Kidney tubule cell (primary cell): ENCODE measurements at places on chromosomes 16 and 17.
A peak's percentile ranks its signal among the peaks of the same experiment; 100 is the strongest.

- peak; percentile 59 for DNase-seq
These were observed 22.7 kb downstream of the PEMT start for GRCh38 chr17:17568772-17569195.

- DNase-seq = no peak
These were observed 26.1 kb downstream of the LRRC75A start for GRCh38 chr17:16465861-16466338.

- no peak for DNase-seq
These were observed 12.0 kb upstream of the DNAH17 start for GRCh38 chr17:78589031-78589675.

GRCh38 chr17:75417054-75417580 lies 11.6 kb upstream of the GRB2 start:
- DNase-seq = no peak

GRCh38 chr17:45248132-45248957 lies 13.5 kb downstream of the SPATA32 start:
- peak; percentile 77 for DNase-seq

DNA sequence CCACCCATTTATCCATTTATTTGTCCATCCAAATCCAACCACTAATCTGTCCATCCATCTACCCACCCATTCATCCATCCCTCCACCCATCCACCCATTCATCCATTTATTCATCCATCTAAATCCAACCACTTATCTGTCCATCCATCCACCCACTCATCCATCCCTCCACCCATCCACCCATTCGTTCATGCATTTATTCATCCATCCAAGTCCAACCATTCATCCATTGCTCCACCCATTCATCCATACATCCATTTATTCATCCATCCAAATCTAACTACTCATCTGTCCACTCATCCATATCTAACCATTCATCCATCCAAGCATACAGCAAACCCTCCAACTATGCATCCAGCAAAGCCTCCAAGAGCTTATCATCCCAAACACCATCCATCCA lies 267.3 kb downstream of the XYLT1 start:
- peak; percentile 3 for DNase-seq

DNA sequence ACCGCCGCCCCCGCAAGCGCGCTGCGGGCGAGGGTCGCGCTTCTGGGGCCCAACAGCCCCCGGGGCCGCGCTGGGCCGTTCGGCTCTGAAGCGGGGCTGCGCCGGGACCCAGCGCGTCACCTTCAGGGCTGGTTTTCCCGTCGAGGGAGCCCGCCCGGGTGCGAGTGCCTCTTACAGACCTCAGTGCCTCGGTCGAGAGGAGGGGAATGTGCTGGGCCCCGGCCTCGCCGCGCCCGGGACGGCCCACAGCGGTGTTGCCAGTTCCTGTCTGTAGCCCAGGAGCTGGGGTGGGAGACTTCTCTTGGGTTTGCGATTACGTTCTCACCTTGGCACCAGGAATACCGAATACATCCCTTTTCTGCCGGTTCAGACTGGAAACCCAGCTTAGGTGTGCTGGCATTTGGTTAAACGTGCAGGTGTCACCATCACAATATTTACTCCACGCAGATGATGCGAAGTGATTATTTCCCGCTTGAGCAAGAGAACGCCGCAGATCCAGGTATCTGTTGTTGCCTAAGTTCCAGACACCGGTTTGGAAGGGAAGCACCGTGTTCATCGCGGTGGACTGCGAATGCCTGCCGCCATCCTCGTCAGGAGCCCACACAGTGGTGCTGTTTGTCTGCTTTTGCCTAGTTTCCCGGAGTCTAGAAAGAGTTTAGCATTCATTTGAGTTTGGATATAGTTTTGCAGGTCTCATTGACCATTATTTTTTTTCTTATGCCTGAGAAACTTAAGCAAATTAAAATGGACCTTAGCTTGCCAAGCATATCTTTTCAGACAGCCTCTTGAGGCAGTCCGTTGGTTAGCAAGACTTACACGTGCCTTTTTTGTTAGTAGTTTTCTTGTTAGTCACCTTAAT lies 914 bp downstream of the MAP1LC3B start:
- DNase-seq = peak; percentile 52

DNA sequence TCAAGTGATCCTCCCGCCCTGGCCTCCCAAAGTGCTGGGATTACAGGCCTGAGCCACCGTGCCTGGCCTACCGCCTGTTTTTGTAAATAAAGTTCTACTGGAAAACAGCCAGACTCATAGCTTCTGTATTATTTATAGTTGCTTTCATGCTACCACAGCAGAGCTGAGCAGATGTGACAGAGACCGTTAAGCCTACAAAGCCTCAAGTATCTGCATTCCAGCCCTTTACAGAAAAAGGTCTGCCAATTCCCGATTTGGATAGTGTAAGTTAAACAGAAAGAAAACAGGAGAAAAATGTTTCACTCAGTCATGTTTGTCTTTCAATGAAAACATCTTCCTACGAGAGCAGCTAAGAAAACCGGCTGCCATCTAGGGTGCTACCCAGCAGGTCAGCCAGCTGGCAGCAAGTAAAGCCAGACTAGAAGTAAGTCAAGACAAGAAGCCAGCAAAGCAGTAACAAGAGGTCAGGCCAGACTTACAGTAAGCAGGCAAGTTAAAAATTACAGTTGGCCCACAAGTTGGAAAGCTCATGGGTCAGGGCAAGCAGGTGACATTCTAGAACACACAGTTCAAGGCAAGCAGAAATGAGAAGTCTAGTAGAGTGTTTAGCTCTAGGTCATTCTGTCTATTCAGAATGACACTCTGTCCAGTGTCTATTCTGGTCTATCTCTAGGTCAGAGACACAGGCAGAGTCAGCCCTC lies 17.7 kb downstream of the NCBP3 start:
- DNase-seq = no peak

DNA sequence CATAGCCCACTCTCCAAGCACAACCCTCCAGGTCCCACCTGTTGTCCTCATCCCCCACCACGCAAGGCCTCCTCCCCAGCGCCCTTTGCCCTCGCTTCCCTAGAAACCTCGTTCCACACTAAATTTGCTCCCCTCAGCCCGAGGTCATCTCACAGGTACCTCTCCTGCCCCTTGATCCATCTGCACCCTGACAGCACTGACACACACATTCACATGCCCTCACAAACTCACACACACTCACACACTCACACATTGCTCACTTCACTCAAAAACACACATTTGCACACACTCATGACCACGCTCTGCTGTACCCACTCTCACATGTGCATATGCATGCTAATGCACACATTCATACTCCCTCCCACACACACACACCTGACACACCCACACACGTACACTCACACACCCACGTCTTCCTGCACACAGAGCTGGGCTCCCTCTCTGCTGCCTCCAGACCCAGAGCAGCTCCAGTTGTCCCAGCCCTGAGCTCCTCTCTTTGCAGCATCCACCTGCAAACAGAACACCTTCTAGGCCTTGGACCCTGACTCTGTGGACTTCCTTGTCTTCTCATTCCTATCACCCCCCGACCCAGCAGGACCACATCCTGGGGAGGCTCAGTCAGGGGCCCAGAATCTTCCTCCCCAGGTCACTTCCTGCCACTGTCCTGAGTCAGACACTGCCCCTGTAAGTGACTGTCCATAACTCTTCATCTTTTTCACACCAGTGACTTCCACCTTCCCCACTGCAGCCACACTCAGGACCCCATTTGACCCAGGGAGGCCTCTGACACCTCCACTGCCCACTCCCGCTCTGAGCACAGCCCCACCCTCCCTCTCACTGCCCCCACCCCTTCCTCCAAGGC lies 4.9 kb downstream of the ASGR2 start:
- DNase-seq = no peak

GRCh38 chr16:17777408-17777863 lies 306.7 kb upstream of the XYLT1 start:
- no peak for DNase-seq

- DNase-seq = no peak
These were observed 2.7 kb upstream of the CDK5R1 start for GRCh38 chr17:32484041-32484461.

DNA sequence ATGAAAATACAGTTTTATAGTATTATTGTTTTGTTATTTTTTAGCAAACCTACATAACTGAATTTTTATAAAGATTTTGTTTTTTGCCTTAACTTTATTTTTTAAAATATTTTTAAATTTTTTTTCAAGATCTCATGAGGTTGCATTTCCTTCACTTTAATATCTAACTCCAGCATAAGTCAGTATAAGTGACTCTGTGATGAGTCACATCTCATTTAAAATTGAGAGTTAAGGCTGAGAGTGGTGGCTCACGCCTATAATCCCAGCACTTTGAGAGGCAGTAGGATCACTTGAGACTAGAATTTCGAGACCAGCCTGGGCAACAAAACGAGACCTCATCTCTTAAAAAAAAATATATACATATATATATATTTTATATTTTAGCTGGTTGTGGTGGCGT lies 44.0 kb downstream of the NLK start:
- DNase-seq = peak; percentile 57

- no peak for DNase-seq
These were observed 56.3 kb upstream of the SMIM36 start for GRCh38 chr17:55567240-55568214.

- no peak for DNase-seq
These were observed 38.7 kb downstream of the CMIP start for GRCh38 chr16:81483064-81483969.

- DNase-seq = peak; percentile 76
These were observed 207.0 kb downstream of the STX8 start for GRCh38 chr17:9368631-9369030.

DNA sequence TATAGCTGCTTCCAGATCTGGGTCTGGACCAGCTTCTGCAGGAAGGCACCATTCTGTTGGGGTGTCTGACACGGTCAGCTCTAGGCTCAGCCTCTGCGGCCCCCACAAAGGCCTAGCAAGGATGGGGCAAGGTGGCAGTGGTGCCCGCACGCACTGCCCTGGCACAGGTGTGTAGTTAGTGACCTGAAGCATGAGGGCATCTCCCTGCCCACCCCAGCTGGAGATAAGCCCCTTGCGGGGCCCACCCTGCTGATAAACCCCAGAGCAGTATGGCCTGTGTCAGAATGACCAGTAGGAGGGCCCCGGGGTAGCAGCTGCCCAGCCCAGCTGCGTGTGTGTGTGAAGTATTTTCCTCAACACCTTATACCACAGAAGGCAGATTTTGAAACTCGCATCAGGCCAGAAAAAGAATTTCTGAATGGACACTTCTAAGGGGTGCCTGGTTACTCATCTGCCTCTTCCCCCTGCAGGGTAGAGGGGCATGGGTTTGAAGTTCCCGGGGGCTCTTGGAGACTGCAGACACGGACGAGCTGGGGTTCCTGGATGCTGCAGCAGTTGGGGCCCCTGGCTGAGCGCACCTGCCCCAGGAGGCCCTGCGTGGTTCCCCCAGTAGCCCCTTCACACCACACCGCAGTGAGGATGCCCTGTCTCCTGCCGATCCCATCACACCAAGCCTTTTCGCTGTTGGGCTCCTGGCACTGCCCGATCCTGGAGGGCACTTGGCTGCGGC lies 4.5 kb downstream of the ARHGDIA start:
- DNase-seq = peak; percentile 23

DNA sequence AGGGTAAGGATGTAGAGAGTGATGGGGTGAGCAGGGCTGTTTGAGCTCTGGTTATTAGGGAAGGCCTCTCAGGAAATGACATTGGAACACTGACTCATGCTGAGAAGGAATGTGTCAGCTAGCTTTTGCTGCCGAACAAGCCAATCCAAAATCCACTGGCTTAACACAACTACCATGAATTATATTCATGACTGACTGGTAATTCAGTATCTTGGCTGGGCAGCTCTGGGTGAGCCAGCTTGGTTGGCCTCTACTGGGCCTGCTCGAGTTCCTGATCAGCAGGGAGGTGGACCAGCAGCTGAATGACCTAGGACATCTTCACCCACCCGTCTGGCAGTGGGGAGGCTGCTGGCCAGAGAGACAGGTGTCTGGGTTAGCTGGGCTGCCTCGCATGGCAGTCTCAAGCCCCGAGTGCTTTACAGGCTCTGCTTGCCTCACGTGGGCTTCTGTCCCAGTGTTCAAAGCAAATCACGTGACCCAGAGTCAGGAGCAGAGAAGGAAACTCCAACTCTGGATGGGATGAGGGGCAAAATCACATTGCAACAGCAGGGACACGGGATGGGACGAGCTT lies 209.4 kb downstream of the KATNIP start:
- DNase-seq = peak; percentile 71

GRCh38 chr16:54398986-54399385 lies 112.4 kb upstream of the IRX3 start:
- DNase-seq = no peak

DNA sequence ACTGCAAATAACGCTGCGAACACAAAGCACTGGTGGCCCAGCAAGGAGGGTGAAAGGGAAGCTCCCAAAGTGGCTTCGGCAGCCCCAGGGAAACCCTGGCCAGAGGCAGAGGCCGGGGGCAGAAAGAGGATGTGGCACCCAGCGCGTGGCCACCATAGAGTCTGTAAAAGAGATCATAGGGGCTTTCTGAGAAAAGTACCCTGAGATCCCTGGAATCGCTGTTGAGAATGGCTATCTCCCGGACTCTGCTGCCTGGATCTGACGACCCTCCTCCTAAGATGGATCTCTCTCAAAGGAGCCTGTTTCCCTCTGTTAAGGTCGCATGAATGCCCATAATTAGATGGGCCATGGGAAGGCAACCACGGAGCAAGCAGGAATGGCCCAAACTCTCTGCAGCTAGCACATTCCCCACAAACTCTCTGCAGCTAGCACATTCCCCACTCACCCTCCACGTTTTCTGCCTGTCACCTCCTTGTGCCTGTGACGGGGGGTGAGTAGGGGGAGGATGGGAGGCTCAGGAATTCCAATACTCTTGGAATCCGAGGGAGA lies 364.4 kb downstream of the XYLT1 start:
- DNase-seq = no peak

DNA sequence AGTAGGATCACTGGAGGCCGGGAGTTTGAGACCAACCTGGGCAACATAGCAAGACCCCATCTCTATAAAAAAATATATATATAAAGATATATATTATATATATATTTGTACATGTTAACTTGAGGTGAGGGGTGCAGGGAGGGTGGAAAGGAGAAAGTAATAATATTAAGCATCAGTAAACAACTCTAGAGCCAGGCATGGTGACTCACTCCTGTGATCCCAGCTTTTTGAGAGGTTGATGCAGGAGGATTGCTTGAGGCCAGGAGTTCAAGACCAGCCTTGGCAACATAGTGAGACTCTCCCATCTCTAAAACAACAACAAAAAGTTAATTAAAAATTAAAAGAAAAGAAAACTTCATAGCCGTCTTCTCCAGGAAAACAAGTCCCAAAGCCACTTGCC lies 61.7 kb upstream of the SMURF2 start:
- DNase-seq = no peak

DNA sequence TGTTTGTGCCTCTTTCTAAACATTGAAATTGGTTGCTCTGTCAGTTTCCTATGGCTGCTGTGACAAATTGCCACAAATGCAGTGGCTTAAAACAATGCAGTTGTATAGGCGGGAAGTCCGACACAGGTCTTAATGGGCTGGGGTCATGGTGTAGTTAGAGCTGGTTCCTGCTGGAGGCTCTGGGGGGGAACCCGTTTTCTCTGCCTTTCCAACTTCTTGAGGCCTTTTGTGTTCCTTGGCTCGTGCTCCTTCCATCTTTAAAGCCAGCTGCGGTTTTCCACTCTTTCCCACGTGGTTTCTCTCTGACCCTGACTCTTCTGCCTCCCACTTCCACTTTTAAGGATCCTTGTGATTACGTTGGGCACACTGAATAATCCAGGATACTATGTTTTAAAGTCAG lies 12.5 kb downstream of the EPN2 start:
- no peak for DNase-seq
